ENCODE measurements at places on chromosomes 13 and 19.

DNA sequence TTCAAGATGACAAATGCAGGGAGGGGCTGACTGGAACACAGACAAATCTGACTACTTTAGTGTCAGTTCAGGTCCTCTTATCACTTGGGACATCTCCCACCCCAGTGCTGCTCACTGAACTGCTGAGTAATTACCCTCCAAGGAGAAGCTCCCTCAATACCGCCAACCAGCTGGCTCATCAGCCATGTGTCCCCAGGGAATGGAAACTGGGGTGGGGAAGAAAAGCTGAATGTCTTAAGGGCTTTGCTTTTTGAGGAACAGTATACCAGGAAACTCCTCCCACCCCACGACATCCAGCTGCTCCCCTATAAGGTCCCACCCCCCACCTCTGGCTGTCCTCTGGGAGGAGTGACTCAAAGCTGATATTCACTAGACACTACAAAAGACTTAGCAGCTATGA is 2.0 kb downstream of the ZNF823 start:
- DNase-seq = peak; percentile 52

- DNase-seq = no peak
These were observed 6.9 kb downstream of the CBARP start for GRCh38 chr19:1230783-1231489.

GRCh38 chr19:1572795-1573194 is 4.7 kb upstream of the MEX3D start:
- no peak for DNase-seq

DNA sequence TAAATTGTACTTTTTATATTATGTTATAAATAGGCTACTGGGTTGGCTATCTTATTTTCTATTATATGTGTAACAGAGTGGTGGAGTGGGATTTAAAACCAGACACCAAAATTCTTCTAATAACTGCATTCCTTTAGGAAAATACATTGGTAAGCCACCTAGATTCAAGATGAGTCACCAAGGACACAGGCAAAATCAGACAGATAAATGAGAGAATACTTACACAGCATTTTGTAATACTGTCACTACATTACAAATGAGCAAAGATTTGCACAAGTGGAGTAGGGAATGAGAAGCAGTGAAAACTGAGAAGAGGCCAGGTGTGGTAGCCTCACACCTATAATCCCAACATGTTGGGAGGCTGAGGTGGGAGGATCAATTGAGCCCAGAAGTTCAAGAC is 6.2 kb upstream of the SPART start:
- no peak for DNase-seq

GRCh38 chr13:33918199-33918932 is 100.4 kb downstream of the RFC3 start:
- DNase-seq = peak; percentile 58

- peak; percentile 99 for DNase-seq
These were observed 41.9 kb downstream of the ADPRHL1 start for GRCh38 chr13:113411216-113412023.

DNA sequence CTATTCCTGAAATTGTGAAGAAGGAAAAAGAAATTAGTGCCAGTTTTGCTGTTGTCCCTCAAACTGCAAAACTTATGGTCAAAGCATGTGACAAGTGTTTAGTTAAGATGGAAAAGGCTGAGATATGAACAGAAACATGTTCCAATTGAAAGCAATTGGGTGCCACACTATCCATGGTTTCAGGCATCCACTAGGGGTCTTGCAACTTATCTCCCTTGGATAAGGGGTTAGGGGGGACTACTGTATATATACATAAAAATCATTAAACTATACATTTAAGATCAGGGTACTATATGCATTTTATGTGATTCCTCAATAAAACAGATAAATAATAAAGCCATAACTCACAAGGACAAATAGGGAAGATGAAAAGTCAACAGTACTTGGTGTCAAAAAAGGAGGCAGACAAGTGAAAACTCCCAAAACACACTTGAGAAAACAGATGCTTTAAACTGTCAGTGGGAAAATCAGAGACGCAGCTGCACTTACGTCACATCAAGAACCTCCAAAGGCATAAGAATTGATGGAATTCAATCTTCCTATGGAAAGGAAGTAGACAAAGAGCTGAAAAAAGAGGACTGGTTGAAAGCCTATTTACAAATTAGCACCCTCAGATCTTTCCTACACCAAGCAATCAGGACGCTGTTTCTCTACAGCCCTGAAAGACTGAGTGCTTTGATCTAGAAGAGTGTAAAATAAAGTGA is 8.1 kb downstream of the SPART start:
- DNase-seq = no peak

GRCh38 chr19:41994521-41994971 is 516 bp upstream of the ATP1A3 start:
- DNase-seq = no peak

GRCh38 chr13:46401432-46401831 is 14.4 kb upstream of the RUBCNL start:
- DNase-seq = no peak

- no peak for DNase-seq
These were observed 75.3 kb upstream of the POMP start for GRCh38 chr13:28583651-28584091.

DNA sequence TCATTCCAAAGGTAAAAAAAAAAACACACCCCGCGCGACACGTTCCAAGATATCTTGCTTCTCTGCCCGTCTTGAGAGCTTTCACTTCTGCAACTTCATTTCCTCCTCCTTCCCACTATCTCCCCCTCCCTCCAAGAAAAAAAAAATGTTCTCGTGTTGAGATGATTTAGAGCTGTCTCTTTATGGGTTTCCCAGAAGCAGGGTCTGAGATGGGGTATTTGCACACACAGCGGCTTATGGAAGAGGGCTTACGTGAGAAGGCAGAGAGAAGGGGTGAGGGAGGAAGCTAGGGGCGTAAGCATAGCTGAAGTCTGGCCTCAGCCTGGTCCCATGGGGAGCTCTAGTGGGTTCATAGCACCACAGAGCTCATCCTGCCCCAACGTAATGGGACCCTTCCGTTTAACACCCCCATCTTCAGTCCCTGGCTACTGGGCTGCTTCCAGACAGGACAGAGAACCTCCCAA is 31.3 kb upstream of the USE1 start:
- DNase-seq = no peak

DNA sequence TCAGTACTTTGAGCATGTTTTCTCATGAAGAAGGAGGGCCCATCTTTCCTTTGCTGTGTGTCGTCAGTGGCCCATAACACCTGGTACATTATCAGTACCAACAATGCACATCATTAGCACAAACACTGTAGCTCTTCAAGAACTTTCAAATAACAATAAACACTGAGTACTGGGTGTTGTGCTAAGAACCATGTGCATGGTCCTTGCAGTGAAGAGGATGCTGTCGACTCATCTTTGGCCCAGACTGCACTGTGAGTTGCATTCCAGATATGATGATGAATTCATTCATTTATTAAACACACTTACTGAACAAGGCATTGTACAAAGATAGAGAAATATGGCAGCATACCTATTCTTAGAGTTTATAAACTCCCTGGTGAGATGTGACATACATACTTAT is 55.8 kb downstream of the FLT3 start:
- DNase-seq = no peak

- no peak for DNase-seq
These were observed 11.2 kb upstream of the CEACAM19 start for GRCh38 chr19:44660081-44660480.

DNA sequence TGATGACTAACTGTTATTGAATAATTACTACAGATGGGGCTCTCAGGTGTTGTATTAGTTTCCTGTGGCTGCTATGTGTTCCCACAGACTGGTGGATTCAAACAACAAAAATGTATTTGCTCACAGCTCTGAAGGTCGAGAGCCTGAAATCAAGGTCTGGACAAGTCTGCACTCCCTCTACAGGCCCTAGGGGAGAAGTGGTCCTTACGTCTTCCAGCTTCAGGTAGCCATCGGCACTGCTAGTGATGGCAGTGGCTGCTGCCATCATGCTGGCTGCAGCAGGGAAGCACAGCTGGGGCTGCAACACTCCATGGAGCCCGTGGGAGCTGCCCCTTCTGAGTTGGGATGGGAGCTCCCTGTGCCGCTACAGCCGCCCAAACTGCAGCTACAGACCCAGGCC is 1.9 kb downstream of the TEX26 start:
- no peak for DNase-seq

- peak; percentile 5 for DNase-seq
These were observed 19.8 kb downstream of the UGGT2 start for GRCh38 chr13:96033220-96034015.

DNA sequence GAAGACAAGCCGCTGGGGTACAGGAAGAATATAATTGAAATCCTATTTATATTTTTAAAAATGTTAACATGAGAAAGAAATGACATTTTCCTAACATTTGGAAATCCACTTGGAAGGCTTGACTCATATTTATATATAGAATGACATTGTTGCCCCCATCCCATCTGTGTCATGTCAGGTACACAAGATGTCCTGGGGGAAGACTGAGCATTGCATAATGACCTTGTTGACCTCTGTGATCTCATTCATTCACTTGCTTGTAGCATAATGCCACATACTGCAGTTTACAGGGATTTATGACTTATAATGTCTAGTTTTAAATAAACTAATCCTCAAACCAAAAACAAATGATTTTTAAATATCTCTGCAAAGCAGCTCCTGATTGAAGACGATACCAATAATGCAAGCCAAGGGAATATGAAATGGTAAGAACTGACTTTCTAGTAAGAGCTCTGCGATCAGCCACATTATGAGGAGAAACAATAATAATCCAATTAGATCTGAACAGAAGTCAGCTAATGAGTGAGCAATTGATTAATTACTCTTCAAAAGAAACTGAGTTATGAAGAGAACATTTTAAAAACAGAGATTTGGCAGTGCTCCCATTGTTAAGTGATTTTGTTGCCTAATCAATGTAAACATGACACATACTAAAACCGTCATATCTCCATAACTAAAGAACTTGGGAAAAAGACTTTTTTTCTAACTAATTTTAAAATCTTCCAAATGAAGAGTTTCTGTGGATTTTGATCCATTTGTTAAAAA is 21.2 kb upstream of the VWA8 start:
- no peak for DNase-seq

DNA sequence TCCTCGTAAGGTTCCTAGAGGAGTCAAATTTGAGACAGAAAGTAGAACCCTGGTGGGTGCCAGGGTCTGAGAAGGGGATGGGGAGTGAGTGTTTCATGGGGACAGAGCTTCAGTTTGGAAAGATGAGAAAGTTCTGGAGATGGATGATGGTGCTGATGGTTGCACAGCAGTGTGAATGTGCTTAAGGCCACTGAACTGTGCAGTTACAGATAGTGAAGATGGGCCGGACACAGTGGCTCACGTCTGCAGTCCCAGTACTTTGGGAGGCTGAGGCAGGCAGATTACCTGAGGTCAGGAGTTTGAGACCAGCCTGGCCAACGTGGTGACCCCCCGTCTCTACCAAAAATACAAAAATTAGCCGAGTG is 917 bp downstream of the SPC24 start:
- no peak for DNase-seq

- no peak for DNase-seq
These were observed 1.0 kb downstream of the TMEM59L start for GRCh38 chr19:18613589-18614234.

GRCh38 chr19:19606021-19606420 is 12.5 kb downstream of the PBX4 start:
- DNase-seq = peak; percentile 81

GRCh38 chr19:19600793-19601330 is 17.6 kb downstream of the PBX4 start:
- no peak for DNase-seq

DNA sequence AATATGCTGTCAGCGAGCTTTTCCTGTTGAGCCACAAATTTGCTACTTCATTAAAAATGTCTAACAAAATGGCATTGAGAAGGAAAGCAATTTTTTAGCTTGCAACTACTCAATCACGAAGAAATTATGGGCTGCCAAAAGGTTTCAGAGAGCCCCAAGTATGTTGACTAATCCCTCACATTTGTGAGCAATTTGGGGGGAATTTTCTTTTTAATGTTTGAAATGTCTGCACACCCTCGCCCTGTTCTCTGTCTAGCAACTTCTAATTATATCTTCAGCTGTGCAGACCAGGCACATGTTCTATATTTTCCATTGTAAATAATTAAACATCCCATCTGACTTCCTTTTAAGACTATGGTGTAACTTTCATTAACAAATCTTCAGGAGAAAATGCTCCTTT is 192.9 kb downstream of the DCT start:
- DNase-seq = peak; percentile 26

- DNase-seq = no peak
These were observed 5.1 kb downstream of the GRIN2D start for GRCh38 chr19:48398375-48399235.

GRCh38 chr13:25981060-25981459 is 70.8 kb downstream of the SHISA2 start:
- no peak for DNase-seq

DNA sequence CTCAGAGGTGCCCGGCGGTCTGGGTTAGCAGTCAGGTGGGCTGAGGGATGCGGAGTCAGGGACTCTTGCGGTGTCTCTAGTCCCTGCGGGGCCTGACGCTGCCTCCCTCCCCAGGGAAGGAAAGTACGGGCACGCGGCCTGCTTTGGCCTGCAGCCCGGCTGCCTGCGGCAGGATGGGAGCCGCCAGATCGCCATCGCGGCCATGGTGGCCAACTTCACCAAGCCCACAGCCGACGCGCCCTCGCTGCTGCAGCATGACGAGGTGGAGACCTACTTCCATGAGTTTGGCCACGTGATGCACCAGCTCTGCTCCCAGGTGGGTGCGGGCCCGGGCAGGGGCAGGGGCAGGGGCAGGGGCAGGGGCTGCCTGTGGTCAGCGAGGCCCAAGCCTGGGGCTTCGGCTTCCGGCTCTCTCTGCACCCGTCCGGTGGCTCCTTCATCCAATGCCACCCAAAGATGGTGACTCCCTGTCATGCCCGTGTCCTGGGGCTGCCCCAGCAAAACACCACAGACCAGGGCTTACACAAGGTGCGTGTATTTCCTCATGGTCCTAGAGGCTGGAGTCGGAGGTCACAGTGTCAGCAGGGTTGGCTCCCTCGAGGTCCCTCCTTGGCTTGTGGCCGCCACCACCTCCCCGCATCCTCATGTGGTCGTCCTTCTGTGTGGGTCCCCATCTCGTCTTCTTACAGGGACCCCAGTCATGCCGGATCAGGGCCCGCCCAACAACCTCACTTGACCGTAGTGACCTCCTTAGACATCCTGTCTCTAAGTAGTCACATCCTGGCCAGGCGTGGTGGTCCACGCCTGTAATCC is 11.3 kb upstream of the ZNF554 start:
- DNase-seq = no peak

GRCh38 chr19:10474962-10475451 is 28.1 kb downstream of the KEAP1 start:
- no peak for DNase-seq

- no peak for DNase-seq
These were observed 12.3 kb downstream of the ZNF507 start for GRCh38 chr19:32357720-32358119.

DNA sequence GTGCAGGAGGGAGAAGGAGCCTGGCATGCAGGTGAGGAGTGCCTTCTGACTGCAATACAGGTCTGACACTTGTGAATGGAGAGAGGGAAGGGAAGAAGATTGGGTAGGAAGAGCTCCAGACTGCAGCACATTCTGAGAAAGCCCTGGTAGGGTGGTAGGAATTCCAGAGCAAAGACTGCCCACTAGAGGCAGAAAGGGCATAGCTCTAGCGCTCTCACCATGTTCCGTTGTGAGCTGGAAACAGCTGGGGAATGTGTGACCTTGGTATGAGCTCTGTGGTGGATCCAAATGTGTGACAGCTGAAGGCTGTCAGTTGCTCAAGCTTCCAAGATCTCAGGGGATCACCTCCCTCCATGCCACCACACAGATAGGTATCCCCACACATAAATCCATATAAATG is 2.9 kb upstream of the MTUS2 start:
- no peak for DNase-seq
